HEK293T (cell line): ENCODE measurements at places on chromosomes 16 and 17.

GRCh38 chr17:68759343-68760140 lies 158.4 kb upstream of the FAM20A start:
- peak; percentile 88 for DNase-seq

GRCh38 chr17:73013301-73013700 lies 79.2 kb downstream of the SLC39A11 start:
- no peak for DNase-seq

DNA sequence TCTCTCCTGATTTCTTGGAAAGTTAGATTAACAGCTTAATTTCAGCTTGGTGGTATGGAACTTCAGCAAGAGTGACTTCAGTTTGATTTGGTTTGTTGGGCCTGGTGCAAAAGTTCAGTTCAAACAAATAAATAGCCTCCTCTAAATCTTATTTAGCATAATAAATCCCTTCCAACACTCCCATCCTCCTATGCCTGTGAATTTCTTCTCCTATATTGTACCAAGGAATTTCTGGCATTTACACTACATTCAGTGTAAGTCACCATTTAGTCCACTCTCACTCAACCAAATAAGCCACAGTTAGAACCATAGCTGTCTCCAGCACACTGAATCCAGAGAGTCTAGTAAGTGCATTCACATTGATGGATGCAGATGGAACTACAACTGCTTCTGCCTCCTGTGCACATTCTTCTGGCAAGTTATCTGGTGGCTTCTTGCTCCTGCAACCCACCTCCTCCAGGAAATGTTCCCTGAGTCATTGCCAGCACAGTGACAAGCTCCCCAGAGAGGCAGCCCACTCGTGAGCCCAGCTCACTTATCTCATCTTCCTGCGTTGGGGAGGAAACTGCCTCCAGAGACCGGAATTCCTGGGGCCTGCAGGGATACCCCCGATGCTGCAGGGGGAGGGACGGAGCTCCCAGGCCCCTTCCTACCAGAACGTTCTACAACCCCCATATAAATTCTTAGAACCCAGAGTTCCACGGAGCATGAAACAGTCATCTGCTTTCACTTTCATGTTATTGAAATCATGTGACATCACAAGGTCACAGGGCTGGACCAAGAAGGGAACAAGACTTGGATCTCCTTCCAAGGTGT lies 318.3 kb downstream of the PHKB start:
- DNase-seq = no peak

GRCh38 chr17:41026715-41027471 lies at the start of gene KRTAP1-5:
KRTAP1-5 (minus strand) TSS chr17:41027208; CDS start chr17:41027155, 53 bp downstream.
- DNase-seq = no peak

DNA sequence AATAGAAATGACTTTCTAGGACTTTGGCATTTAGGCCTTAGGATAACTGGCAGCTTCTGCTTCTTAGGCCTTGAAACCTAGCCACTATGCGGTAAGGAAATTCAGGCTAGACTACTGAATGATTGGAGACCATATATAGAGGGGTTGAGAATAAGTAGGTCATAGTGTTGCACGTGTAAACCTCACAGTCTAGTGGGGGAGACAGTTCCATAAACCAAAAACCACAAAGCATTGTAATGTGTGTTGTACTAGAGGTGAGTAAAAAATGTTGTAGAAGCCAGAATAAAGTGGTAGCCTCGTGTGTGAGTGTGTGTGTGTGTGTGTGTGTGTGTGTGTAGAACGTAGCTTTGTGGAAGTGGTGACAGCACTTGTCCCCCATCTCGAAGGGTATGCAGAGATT lies 188.5 kb downstream of the MAP2K6 start:
- no peak for DNase-seq

DNA sequence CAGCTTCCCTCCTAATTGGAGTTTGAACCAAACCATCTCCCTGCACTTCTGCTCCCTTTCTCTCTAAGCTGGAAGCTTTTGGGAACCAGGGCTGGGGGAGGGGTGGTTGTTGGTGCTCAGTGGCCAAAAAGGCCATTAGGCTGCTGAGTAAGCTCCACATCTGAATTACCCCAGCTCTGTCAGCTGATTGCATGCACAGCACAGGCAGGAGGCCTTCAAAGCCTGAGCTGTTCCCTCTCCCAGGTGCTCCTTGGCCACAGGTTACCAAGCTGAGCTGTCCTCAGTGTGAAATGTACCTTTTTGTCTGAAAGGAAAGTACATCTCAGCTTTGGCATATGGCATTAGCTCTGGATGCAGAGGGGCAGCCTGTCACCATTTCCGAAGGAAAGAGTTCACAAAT lies 6.2 kb upstream of the TBKBP1 start:
- DNase-seq = no peak

- no peak for DNase-seq
Observed at GRCh38 chr17:78383725-78384471, 5.4 kb downstream of the PGS1 start.

DNA sequence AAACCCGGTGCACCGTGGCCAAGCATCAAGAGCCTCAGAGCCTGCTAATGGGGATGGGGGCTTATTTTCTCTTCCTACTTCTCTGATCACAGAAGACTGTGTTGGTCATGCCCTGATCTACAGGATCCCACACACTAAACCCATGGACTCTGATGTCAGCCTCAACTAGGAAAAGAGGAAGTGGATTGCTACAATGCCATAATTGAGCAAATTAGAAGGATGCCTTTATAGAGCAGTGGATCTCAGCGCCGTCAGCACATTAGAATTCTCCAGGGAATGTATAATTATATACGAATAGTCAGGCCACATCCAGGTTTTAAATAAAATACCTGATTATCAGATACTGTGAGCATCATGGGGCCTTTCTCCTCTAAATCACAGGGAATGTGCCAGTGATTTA lies 64.8 kb downstream of the VAT1L start:
- DNase-seq = no peak

DNA sequence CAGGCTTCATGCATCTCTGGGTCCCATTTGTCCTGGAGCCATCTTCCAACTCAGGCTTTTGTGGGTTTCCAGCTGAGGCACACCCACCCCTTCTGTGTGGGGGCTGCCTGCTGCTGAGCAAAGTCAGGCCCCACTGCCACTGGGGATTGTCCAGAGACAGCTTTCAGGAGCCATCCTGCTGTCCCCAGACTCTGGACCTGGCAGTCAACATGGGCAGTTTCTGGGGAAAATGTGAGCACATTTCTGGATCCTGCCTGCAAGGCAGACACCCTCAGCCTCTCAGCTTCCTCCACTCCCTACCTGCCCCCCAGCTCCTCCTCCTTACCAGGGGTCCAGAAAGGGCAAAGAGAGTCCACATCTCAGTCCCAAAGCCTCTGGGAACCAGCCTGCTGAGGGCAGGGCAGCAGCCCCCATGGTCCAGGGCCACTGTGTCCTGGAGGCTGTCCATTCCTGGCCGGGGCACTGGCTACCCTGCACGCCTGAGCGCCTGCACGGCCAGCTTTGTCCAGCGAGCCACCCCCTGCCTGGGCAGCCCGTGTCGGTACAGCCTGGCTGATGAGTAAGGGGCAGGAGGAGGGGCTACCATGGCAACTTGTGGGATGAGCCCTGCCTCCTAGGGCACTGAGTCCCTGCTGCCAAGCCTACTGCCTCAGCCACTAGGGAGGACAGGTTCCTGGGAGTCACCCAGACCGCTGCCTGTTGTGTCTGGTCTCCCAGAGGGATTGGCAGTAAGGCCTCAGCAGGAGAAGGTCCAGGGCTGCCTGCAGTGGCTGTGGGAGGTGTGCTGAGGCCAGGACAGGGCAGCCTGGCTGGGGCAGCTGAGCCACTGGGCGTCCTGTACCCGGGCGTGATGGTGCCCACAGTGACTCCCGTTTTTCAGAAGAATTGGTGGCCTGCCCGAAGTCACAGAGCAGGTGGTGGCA lies at the start of gene SLC47A2:
SLC47A2 (minus strand) TSS at position 477 of the 923 bp plus-strand sequence; CDS start at position 448, 29 bp downstream.
- no peak for DNase-seq

- no peak for DNase-seq
Observed at GRCh38 chr17:80862978-80863377, 128.7 kb upstream of the CHMP6 start.

- DNase-seq = no peak
Observed at GRCh38 chr16:87740909-87741424, 24.8 kb downstream of the KLHDC4 start.

DNA sequence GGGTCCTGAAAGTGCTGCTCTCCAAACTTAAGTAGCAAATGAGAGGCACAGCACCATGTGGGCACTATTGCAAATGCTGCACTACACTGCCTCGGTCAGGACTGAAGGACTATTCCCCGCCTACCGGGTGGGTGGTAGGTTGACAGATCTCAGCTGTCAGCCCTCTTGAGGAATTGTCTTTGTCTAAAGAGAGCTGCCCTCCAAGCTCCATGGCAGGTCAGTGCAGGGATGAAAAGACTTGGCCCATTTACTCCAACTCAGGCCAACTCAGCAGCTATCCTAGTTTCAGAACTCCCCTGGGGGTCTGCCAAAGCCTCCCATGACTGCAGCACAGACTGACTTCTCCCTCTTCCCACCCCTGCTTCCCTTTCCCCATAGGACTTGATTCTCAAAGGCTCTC lies 3.4 kb upstream of the PDZD9 start:
- no peak for DNase-seq

GRCh38 chr17:70945386-70945785 lies 776.1 kb downstream of the KCNJ2 start:
- no peak for DNase-seq

GRCh38 chr17:9101356-9101755 lies 80.0 kb downstream of the NTN1 start:
- no peak for DNase-seq

- no peak for DNase-seq
Observed at GRCh38 chr16:48852951-48853350, 243.0 kb upstream of the N4BP1 start.

GRCh38 chr16:8921347-8921984 lies 39.3 kb downstream of the LITAFD start:
- DNase-seq = no peak

GRCh38 chr17:50076591-50077235 lies 18.4 kb upstream of the PDK2 start:
- no peak for DNase-seq

- no peak for DNase-seq
Observed at GRCh38 chr16:1078579-1079021, 6.1 kb downstream of the SSTR5 start.

- no peak for DNase-seq
Observed at GRCh38 chr16:48365025-48365600, 20.1 kb downstream of the SIAH1 start.

DNA sequence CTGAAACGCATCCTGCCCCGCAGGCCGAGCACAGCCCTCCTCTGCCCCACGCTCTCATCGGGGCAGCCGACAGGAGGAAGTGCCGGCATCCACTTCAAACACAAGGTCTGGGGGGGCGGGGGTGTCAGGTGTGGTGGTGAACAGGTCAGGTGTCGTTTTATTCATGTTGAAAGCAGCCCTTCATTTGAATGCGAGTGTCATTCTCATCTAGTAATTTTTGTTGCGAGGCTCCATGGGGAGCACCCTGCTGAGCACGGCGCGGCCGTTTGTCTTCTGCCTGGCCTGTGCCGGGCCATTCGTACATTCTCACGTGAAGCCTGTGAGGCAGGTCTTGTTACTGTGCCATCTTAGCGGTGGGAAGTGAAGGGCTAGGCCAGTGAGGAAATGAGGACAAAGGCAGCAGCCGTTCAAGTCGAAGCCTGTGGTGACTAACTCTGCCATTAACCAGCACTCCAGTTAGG lies 1.9 kb downstream of the ACSF3 start:
- no peak for DNase-seq

GRCh38 chr16:825341-826061 lies 25.0 kb upstream of the GNG13 start:
- DNase-seq = peak; percentile 26

DNA sequence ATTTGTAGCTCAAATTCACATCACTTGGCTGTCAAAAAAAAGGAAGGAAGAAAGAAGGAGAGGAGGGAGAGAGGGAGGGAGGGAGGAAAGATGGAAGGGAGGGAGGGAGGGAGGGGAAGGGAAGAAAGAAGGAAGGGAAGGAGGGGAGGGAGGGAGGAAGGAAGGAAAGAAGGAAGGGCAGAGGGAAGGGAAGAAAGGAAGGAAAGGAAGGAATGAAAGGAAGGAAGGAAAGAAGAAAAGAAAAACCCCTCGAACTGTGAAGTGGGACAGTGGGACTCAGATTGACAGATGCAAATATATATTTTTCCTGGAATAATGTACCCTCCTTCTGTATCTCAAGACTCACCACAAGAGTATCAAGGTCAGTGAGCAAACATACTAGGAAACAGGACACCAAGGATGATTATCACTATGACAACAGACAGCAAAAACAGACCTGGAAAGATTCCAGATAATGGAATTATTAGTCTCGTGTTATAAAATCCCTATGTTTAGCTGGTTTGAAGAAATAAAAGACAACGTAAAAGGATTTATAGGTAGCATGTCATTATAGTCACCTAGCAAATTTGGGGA lies 24.2 kb upstream of the ABCA3 start:
- DNase-seq = peak; percentile 33

GRCh38 chr17:52294301-52294700 lies 135.8 kb upstream of the CA10 start:
- DNase-seq = no peak

DNA sequence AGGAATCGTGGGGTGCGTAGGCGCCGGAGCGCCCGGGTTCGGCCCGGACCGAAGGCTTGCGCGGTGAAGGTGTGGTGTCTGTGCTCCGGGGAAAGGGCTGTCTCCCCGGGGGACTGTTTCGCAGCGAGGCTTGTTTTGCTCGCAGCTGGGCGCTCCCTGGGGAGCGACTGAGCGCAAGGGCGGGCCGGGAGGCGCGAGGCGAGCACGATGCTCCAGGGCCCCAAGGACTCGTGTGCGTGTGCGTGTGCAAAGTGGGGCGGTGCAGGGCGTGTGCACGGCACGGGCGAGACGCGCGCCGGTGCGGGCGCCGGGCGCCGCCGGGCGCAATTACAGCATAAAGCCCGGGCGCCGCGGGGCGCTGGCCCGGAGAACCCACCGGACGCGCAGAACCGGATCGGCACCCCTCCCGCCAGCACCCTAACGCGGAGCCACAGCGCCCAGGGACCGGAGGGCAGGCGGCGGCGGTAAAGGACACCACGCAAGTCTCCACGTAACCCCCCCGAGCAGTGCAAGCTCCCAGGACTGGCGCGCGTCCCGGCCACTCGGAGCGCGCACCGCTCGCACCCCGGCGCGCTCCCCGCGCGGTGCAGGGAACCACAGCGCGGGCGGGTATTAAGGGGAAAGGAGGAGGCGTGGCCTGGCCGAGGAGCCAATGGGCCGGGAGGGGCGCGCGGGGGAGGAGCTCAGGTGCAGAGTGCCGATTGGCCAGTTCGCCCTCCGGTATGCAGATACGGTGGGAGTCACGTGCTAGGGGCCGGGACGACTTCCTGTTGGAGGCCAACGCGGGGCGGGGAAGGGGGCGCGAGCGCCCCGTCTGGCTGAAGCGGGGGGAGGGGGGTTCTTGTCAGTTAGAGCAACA lies at the start of gene TNRC6C:
TNRC6C (plus strand) TSS at position 847 of the 859 bp plus-strand sequence. CDS start 45,504 bp downstream, outside the sequence.
- DNase-seq = peak; percentile 99

- no peak for DNase-seq
Observed at GRCh38 chr17:39169101-39169500, 3.1 kb upstream of the ARL5C start.

- DNase-seq = no peak
Observed at GRCh38 chr17:57166803-57167202, 81.8 kb downstream of the AKAP1 start.
